ENCODE measurements at places on chromosomes 6 and 20.

- no peak for DNase-seq
These were observed 17.2 kb upstream of the FNDC1 start for GRCh38 chr6:159152041-159152440.

- DNase-seq: no peak
These were observed 142.0 kb upstream of the SOX4 start for GRCh38 chr6:21451546-21452013.

- no peak for DNase-seq
These were observed 17.8 kb upstream of the BLCAP start for GRCh38 chr20:37545516-37545915.

DNA sequence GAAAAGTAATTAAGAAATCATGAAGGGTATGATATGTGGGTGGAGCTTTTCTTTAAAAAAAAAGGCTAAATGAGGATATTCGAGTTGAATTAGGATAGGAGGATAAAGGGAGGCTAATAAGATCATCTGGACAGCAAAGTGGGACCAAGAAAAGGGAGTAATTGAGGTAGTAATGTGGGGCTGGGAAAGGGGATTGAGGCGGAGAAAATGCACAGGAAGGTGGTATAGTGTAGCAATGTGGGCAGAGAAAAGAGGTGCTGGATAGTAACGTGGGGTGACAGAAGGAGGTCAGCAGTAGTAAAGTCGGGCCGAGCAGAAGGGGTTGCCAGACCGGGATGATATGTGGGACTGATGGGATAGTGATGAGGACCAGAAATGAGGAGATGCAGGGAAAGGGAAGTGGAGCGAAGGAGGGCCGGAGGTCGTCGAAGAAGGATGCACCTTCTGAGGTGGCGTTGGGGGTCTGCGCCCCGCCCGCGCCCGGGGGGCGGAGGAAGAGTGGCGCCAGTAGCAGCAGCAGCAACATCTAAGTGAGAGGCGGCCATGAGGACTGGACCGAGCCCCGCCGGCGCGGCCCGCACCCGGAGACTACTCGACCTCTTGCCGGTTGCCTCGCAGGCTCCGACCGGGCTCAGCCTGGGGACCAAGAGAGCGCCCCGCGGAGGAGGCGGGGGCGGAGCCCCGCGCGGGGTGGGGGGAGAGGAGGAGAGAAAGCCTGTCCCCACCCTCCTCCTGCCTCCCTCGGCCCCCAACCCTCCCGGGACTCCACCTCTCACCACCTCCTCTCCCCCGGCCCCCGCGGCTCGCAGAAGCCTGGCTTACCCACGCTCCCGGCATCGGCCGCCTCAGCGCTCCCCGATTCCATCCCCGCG lies 887 bp downstream of the GABBR1 start:
- DNase-seq: peak; percentile 63

DNA sequence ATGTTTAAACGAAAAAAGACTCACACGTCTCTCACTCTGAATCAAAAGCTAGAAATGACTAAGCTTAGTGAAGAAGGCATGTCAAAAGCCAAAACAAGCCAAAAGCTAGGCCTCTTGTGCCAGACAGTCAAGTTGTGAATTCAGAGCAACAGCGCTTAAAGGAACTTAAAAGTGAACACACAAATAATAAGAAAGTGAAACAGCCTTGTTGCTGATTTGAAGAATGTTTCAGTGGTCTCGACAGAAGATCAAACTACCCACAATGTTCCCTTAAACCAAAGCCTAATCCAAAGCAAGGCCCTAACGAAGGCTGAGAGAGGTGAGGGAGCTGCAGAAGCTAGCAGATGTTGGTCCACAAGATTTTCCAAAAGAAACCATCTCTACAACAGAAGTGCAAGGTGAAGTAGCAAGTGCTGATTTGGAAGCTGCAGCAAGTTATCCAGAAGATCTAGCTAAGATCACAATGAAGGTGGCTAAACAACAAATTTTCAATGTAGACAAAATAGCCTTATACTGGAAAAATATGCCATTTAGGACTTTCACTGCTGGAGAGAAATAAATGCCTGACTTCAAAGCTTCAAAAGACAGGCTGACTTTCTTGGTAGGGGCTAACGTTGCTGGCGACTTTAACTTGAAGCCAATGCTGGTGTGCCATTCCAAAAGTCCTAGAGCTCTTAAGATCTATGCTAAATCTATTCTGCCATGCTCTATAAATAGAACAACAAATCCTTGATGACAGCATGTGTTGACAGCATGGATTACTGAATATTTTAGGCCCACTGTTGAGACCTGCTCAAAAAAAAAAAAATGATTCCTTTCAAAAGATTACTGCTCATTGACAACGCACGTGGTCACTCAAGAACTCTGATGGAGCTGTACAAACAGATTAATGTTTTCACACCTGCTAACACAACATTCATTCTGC lies 40.3 kb downstream of the SEC63 start:
- no peak for DNase-seq

GRCh38 chr6:4670824-4671409 lies 105.3 kb upstream of the CDYL start:
- no peak for DNase-seq
